ENCODE measurements at places on chromosomes 4 and X. TPM values are rescaled to one million over a fixed set of nuclear protein-coding genes. Genes with fewer than 3 reads are reported as not detected.

ASB5 gene
- not detected for total RNA-seq

PLAC8 gene
- 6.3 TPM for total RNA-seq

MSMO1 gene
- 111 TPM for total RNA-seq

MAGEB17 gene
- not detected for total RNA-seq

FAM184B gene
- total RNA-seq = 0.09 TPM

HS6ST2 gene
- total RNA-seq = 40.2 TPM

TRIM60 gene
- total RNA-seq = not detected

RHOXF2 gene
- total RNA-seq = not detected

FATE1 gene
- not detected for total RNA-seq

SOD3 gene
- 33.7 TPM for total RNA-seq

TCEAL2 gene
- total RNA-seq = not detected

ATP5ME gene
- 122 TPM for total RNA-seq

GASK1B gene
- total RNA-seq = 1.4 TPM

PLS3 gene
- total RNA-seq = 169 TPM

NAP1L3 gene
- total RNA-seq = not detected

DNA sequence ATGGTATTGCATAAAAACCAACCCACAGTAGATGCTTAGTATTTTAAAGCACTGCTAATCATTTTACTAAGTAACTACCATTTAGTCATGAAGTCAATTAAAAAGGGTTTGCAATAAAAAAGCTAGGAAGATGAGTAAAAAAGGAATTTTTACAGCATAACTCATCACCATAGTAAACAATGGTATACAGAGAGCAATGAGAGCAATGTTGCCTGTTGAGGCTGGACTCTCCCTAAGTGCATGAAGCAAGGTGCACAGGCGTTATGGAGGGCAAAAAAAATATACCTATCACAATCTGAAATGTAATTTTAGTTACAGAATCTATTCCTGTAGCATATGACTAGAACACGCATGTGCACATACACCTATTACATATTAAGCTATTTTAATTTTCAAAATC, 129.6 kb upstream of the BMP3 start:
- H3K4me1 ChIP-seq = no peaks in the 10 kb centered on the region
- H3K36me3 ChIP-seq = no peaks in the 10 kb centered on the region
- no peak overlapping the region for H3K27ac ChIP-seq
- no peak for DNase-seq
- H3K4me3 ChIP-seq = no peak overlapping the region
- H3K27me3 ChIP-seq = no peaks in the 10 kb centered on the region

- peak overlapping the region; percentile 89 for H3K4me3 ChIP-seq
- no peaks in the 10 kb centered on the region for H3K27me3 ChIP-seq
- no peak for DNase-seq
- peaks cover 12% of the 10 kb centered on the region for H3K4me1 ChIP-seq
These were observed 965 bp downstream of the PPA2 start for GRCh38 chr4:105472871-105473323.

- no peaks in the 10 kb centered on the region for H3K27me3 ChIP-seq
- no peaks in the 10 kb centered on the region for H3K4me1 ChIP-seq
- H3K4me3 ChIP-seq = no peak overlapping the region
- no peaks in the 10 kb centered on the region for H3K36me3 ChIP-seq
These were observed 408.1 kb downstream of the DCAF12L2 start for GRCh38 chrX:125757794-125758564.

DNA sequence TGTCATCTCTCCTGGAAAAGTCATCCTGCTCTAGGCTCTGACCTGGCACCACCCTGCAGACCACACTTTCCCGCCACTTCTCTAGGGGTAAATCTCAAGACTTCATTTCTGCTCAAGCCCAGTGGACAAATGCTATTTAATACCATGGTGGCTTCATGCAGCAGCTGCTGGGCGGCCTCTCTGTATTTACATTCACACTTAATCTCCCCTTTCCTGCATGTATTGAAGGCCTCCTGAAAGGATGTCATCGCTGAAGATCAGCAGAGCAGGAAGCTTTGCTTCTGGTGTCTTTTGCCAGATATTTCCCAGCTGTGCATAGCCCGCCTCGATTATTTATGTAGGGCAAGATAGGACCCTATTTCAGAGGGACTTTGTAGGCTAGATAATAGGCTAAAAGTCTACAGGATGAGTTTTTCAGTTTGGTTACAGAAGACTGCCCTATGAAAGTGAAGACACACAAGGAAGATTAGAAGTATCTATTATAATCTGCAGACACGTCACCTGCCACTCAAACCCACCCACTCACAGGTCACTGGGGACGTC, 17.2 kb downstream of the PROM1 start:
- DNase-seq = no peak
- peaks cover 19% of the 10 kb centered on the region for H3K4me1 ChIP-seq
- no peak overlapping the region for H3K4me3 ChIP-seq
- no peaks in the 10 kb centered on the region for H3K27me3 ChIP-seq
- H3K36me3 ChIP-seq = peaks cover 7% of the 10 kb centered on the region

- peaks cover 12% of the 10 kb centered on the region for H3K4me1 ChIP-seq
- peak; percentile 33 for DNase-seq
- H3K27ac ChIP-seq = peak overlapping the region; percentile 78
- peak overlapping the region; percentile 46 for H3K4me3 ChIP-seq
These were observed 506.1 kb downstream of the RPA4 start for GRCh38 chrX:97389761-97390192.

DNA sequence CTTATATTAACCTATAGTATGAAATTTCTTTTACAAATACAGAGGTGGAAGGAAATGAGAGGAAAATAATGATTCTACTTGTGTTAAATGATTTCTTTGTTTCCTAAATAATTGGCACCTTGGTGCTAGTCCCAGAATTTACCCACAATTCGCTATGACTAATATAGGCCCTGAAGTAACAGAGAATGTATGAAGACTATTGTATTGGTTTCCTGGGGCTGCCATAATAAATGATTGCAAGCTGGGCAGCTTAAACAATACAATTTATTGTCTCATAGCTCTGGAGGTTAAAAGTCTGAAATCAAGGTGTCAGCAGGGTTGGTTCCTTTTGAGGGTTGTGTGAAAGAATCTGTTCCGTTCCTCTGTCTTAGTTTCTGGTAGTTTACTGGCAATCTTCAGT, 74.8 kb upstream of the GPRIN3 start:
- H3K4me1 ChIP-seq = peaks cover 18% of the 10 kb centered on the region
- no peak overlapping the region for H3K27ac ChIP-seq
- H3K36me3 ChIP-seq = no peaks in the 10 kb centered on the region
- H3K4me3 ChIP-seq = no peak overlapping the region
- H3K27me3 ChIP-seq = no peaks in the 10 kb centered on the region

DNA sequence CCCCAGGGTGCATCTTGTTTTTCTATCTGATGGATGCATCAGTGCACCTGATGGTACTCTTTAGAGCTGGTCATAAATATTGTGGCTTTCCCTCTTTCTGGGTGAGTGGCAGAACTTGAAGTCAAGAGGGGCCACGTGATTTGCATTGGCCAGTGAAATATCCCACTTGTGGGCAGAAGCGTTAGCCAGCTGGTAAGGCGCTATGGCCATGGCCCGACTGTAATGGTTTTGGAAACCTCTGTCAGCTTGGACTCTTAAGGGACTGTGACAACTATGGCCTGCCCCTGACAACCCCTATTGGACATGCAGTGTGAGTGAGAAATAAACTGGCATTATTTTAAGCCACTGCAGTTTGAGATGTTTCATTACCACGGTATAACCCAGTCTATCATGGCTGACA, 72.8 kb downstream of the SEL1L3 start:
- peaks cover 42% of the 10 kb centered on the region for H3K4me1 ChIP-seq
- DNase-seq = no peak
- peak overlapping the region; percentile 38 for H3K4me3 ChIP-seq
- H3K27me3 ChIP-seq = no peaks in the 10 kb centered on the region
- H3K36me3 ChIP-seq = peaks cover 58% of the 10 kb centered on the region
- peak overlapping the region; percentile 88 for H3K27ac ChIP-seq

- no peaks in the 10 kb centered on the region for H3K4me1 ChIP-seq
- no peak for DNase-seq
- no peaks in the 10 kb centered on the region for H3K36me3 ChIP-seq
- no peak overlapping the region for H3K27ac ChIP-seq
- H3K4me3 ChIP-seq = no peak overlapping the region
These were observed 68.5 kb upstream of the HMX1 start for GRCh38 chr4:8939840-8940742.

GRCh38 chrX:17377091-17377717, 2.2 kb downstream of the NHS start:
- H3K4me3 ChIP-seq = peak overlapping the region; percentile 87
- H3K36me3 ChIP-seq = peaks cover 37% of the 10 kb centered on the region
- H3K4me1 ChIP-seq = peaks cover 29% of the 10 kb centered on the region
- peak overlapping the region; percentile 2 for H3K27ac ChIP-seq

DNA sequence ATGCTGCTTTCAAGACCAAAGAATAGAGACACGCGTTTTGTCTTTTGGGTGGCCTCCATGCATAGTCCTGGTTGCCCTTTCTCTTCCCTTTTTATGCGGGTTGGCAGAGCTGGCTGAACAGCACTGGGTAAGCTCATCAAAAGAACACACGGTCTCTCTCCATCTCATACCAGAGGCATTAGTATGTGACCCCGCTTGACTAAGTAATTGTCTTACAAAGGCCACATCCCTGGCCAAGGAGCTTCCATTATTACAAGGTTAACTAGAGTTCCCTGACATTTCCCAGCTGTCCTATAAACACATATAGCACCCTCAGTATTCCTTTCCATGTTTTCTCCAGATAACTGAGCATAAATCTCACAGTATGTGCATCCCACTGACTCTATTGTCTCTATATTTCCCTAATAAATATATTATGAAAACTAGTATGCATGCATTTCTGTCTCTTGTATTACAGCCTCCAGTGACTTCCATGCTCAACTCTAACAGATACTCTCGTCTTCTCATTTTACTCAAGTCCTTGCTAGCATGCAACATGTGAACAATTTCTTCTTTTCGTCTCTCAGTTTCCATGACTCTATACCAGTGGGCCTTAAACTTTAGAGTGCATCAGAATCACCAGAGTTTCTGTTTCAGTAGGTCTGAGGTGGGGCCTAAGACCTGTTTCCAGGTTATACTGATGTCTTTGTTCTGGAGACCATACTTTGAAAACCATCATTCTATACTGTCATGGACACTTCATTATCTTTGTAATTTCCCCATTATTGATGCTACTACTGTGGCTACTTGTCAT, 247.7 kb upstream of the ARSJ start:
- H3K27me3 ChIP-seq = no peaks in the 10 kb centered on the region
- no peak overlapping the region for H3K27ac ChIP-seq
- no peak overlapping the region for H3K4me3 ChIP-seq

DNA sequence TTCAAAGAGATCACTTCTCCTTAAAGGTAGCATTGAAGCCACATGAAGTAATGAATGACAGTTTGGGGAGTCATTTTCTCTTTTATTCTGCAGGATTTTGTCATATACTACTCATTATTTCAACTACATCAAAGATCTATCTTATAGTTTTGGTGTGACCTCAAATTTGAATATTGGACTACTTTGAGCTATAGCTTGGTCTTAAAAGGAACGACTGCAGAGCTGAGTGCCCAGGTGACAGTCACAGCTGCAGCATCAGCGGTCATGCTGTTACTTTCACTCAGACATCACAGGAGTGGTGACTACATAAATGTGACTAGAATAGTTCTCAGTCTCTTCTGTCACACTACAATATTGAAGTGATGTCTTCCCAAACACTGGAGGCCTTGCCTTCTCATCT, 10.7 kb upstream of the SPCS3 start:
- no peak overlapping the region for H3K4me3 ChIP-seq
- H3K27me3 ChIP-seq = no peaks in the 10 kb centered on the region
- H3K4me1 ChIP-seq = no peaks in the 10 kb centered on the region
- H3K36me3 ChIP-seq = no peaks in the 10 kb centered on the region

- no peaks in the 10 kb centered on the region for H3K27me3 ChIP-seq
- H3K36me3 ChIP-seq = no peaks in the 10 kb centered on the region
- H3K4me3 ChIP-seq = no peak overlapping the region
- peak; percentile 4 for DNase-seq
These were observed 206.7 kb downstream of the MGST2 start for GRCh38 chr4:139872274-139872673.

- no peak for DNase-seq
- no peak overlapping the region for H3K27ac ChIP-seq
- H3K36me3 ChIP-seq = no peaks in the 10 kb centered on the region
- H3K4me3 ChIP-seq = no peak overlapping the region
- H3K27me3 ChIP-seq = no peaks in the 10 kb centered on the region
- peaks cover 3% of the 10 kb centered on the region for H3K4me1 ChIP-seq
These were observed 153.6 kb downstream of the RBMX2 start for GRCh38 chrX:130555341-130555740.

- H3K36me3 ChIP-seq = peaks cover 25% of the 10 kb centered on the region
- peak overlapping the region; percentile 30 for H3K4me3 ChIP-seq
- peak overlapping the region; percentile 32 for H3K27ac ChIP-seq
- H3K4me1 ChIP-seq = peaks cover 50% of the 10 kb centered on the region
- no peaks in the 10 kb centered on the region for H3K27me3 ChIP-seq
These were observed 1.7 kb upstream of the SRPX2 start for GRCh38 chrX:100642290-100642689.

- no peaks in the 10 kb centered on the region for H3K27me3 ChIP-seq
- peaks cover 18% of the 10 kb centered on the region for H3K4me1 ChIP-seq
- no peak for DNase-seq
These were observed 252.0 kb upstream of the SLC7A11 start for GRCh38 chr4:138494116-138494515.

- no peak for DNase-seq
- no peaks in the 10 kb centered on the region for H3K36me3 ChIP-seq
- H3K27ac ChIP-seq = no peak overlapping the region
These were observed 256.5 kb downstream of the LDB2 start for GRCh38 chr4:16641971-16642370.

DNA sequence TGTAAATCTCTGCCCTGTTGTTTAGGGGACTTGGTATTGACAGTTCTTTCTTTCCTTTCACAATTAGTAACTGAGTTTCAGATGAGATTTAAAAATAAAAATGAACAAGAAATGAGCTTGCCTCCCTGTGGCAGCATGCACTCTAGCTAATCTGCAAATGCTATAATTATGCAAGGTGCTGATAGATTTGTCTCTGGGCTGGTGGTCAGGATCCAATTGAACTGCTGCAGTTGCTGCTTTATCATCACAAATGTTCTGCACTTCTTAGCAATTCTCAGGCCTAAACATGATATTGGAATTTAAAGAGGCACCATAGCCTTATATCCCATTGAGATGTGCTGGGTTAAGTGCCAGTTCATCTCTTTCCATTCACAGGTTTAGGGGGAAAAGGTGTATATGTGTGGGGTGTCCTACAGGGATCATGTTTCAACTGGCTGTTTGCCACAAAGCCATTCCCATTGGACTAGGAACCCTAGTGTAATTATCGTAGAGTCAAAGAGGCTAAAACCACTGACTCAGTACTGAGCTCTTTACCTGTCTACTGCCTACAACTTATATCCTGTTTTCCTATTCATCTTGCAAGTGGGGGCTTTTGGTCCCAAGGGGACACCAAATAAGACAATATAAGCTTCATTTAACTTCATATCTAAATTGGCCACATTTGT, 260.3 kb upstream of the TEX13A start:
- no peaks in the 10 kb centered on the region for H3K27me3 ChIP-seq
- no peak overlapping the region for H3K27ac ChIP-seq
- no peaks in the 10 kb centered on the region for H3K36me3 ChIP-seq
- DNase-seq = no peak
- no peaks in the 10 kb centered on the region for H3K4me1 ChIP-seq

GRCh38 chr4:16450031-16450430, 223.8 kb upstream of the TAPT1 start:
- no peaks in the 10 kb centered on the region for H3K36me3 ChIP-seq
- no peak overlapping the region for H3K4me3 ChIP-seq
- no peak overlapping the region for H3K27ac ChIP-seq
- no peak for DNase-seq
- no peaks in the 10 kb centered on the region for H3K27me3 ChIP-seq

Data from Calu3 (cell line).